Mesothelial cell of epicardium (in vitro differentiated cells): ENCODE measurements at places on chromosomes 7 and 10. TPM values are rescaled to one million over a fixed set of nuclear protein-coding genes. Genes with fewer than 3 reads are reported as not detected.

The TEX47 gene
- not detected in 3 replicates for total RNA-seq

The CYP2C9 gene
- total RNA-seq = not detected in 3 replicates

The HKDC1 gene
- total RNA-seq = 0.14 TPM in 1 of 3 replicates, not detected in the others

The C7orf57 gene
- total RNA-seq = not detected in 3 replicates

The SLC16A9 gene
- 16.0 to 18.0 TPM (median 17.6 TPM) in 3 replicates for total RNA-seq

The PLCE1 gene
- total RNA-seq = 3.2 to 3.9 TPM (median 3.4 TPM) in 3 replicates

The DNAH11 gene
- 0.50 to 0.80 TPM (median 0.53 TPM) in 3 replicates for total RNA-seq

The ADD3 gene
- total RNA-seq = 98.7 to 104 TPM (median 101 TPM) in 3 replicates

The TMEM213 gene
- total RNA-seq = not detected in 3 replicates

The MYO3A gene
- 4.2 to 4.7 TPM (median 4.7 TPM) in 3 replicates for total RNA-seq

The COL17A1 gene
- total RNA-seq = 3.6 to 4.4 TPM (median 4.2 TPM) in 3 replicates
